ENCODE measurements at places on chromosomes 7 and 10. TPM values are rescaled to one million over a fixed set of nuclear protein-coding genes. Genes with fewer than 3 reads are reported as not detected.

Gene PDE6C
- not detected for total RNA-seq

Gene SDK1
- 4.2 TPM for total RNA-seq

Gene GHRHR
- not detected for total RNA-seq

Gene TFEC
- 1.8 TPM for total RNA-seq

Gene GPR85
- total RNA-seq: 1.3 TPM

Gene MOGAT3
- total RNA-seq: not detected

Gene EPHB6
- 15.7 TPM for total RNA-seq

Gene SLC29A4
- 8.2 TPM for total RNA-seq

Gene NEUROD6
- total RNA-seq: not detected

Gene RBP4
- 0.36 TPM for total RNA-seq

Gene MMRN2
- 0.27 TPM for total RNA-seq

Gene ATRNL1
- 15.8 TPM for total RNA-seq

Gene CLEC2L
- total RNA-seq: not detected

Gene JCAD
- total RNA-seq: 29.0 TPM

Gene ELAPOR2
- 25.2 TPM for total RNA-seq

Gene CPXM2
- 5.5 TPM for total RNA-seq

- DNase-seq: no peak
Measured at GRCh38 chr7:131141443-131141967, 186.2 kb upstream of the MKLN1 start.

- peak; percentile 52 for DNase-seq
Measured at GRCh38 chr10:97508342-97508741, 9.6 kb downstream of the UBTD1 start.

- DNase-seq: no peak
Measured at GRCh38 chr10:67784474-67784873, 53.5 kb downstream of the DNAJC12 start.

DNA sequence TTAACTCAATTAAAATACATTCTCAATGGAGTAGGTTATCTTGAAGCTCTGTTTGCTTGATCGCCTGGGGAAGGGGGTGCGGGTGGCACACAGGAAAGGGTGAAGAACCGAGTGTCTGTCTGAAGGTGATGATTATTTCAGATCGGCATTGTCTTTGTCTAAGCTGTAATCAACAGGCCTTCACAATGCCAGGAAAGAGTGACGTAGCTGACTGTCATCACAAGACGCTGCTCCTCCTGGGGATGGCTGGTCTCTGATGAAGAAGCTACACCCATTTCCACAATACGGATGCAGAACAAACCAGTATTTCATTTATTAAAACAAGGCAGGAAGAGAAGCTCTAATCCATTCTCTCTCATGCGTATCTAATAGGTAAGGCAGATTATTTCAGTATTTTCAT, 19.4 kb downstream of the JCAD start:
- DNase-seq: no peak

- DNase-seq: no peak
Measured at GRCh38 chr7:28889290-28889689, 68.8 kb downstream of the TRIL start.

- no peak for DNase-seq
Measured at GRCh38 chr7:39005036-39005435, 27.3 kb downstream of the POU6F2 start.

DNA sequence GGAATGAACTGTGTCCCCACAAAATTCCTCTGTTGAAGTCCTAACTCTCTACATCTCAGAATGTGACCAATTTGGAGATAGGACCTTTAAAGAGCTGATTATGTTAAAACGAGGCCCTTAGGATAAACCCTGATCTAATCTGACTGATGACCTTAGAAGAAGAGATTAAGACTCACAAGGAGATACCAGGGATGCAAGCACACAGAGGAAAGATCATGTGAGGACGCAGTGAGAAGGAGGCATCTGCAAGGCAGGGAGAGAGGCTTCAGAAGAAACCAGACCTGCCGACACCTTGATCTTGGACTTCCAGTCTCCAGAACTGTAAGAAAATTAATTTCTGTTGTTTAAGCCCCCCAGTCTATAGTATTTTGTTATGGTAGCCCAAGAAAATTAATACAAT, 94.9 kb upstream of the ZNF800 start:
- no peak for DNase-seq

DNA sequence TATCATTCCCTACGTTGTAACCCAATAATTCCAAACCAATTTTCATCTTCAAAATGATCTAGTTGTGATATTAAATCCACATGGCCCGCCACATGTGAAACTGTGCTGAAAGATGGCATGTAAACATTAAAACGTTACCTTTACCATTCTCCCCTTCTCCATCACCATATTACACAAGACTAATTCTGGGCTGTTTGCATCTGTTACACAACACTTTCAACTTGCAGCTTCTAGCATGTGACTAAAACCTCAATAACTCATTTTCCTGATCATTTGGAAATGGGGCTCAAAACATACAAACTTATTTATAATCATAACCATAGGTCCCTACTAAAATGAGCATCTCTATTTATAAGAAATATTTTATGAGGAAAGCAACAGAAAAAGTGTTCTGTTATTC, 4.7 kb downstream of the MTERF1 start:
- DNase-seq: no peak

- no peak for DNase-seq
Measured at GRCh38 chr7:949021-949934, 5.2 kb downstream of the ADAP1 start.

DNA sequence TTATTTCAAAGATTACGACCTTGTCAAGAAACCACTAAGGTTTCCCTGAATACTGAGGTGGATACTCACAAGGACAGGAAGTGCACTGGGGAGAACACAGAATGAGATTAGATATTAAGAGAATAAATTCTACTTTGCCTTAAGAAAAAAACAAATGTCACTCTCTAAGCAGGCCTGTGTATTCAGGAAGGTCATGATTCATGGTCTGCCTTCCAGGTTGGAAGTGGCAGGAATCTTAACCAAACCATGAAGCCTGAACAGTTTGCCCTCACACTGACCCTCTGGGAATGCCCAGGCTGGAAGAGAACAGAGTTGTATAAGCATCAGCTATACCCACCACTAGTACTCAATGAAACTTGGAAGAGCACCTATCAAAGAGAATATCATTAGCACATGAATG, 227.6 kb downstream of the DGKI start:
- no peak for DNase-seq

GRCh38 chr10:96013956-96014355, 29.4 kb upstream of the CCNJ start:
- DNase-seq: no peak

DNA sequence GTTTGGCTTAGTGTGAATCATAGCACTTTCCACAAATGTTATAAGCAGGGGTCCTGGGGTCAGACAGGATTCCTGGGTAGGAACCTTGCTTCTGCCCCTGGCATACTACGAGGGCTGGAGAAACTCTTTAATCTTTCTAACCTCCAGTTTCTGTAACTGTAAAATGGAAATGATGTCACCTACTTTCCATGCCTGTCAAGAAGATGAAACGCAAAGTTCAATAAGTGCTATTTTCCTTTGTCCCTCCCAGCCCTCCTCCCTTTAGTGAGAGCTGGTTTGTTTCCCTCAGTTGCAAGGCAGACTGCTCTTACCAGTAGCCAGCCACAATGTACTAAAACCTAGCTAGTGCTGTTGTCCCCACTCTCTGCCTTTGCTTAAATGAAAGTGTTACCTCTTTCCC, 117.1 kb upstream of the HPS1 start:
- no peak for DNase-seq

- DNase-seq: no peak
Measured at GRCh38 chr10:47260505-47261111, 39.4 kb upstream of the GDF10 start.

DNA sequence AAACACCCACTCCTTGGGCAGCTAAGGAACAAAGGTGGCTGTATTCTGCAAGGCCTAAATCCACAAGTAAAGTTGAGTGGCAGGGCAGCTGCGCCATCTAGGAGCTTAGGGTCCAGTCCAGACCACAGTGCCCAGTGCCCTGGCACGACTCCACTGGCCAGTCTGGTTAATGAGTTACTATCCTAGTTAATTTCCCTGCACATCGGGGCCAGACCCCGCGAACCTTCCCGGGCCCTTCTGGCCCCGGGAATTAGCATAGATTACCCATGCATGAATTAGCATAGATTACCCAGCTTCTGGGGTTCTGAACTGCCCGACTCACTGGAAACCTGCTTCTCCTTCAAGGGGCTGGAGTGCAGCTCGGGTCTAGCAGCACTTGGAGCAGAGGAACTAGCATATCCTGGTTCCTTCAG, 3.2 kb upstream of the EMX2 start:
- DNase-seq: no peak

- DNase-seq: peak; percentile 10
Measured at GRCh38 chr10:48399056-48399541, 92.6 kb downstream of the MAPK8 start.

GRCh38 chr10:75431180-75432111, at the start of gene LRMDA:
Gene LRMDA, plus strand, starts transcription at chr10:75431624.
- no peak for DNase-seq

DNA sequence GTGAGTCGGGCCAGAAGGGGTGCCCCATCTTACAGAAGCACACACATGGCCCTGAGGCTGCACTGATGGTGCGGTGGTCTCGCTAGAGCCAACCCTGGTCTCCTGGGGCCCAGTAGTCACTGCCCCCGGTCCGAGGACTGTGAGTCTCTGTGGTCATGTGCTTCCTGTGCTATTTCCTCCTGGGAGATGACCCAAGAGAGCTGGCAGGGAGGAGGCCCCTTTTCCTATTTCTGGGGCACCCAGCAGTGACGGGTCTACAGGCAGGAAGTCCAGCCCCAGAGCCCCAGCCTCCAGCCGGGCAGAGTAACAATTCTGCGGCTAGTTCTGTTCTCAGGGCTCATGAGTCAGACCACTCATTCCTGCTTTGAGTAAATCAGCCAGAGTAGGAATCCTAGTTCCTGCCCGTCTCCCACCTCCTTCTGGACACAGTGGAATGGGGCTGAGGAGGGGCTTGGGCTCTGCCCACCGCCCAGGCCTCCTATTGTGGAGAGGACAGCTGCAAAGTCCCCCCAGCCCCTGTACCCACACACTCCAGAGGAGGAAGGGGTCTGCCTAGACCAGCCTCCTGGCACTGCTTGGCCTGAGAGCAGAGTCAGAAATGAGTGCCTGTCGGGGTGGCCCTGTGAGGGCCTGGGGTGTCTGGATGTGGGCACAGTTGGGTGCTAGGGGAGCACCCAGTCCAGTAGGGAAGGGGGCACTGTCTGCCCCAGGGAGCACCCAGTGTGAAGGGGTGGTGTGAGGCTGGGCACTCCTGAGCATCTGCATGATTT, 80.5 kb upstream of the PPIF start:
- peak; percentile 91 for DNase-seq

GRCh38 chr7:16753932-16754855, 639 bp downstream of the TSPAN13 start:
- peak; percentile 29 for DNase-seq

DNA sequence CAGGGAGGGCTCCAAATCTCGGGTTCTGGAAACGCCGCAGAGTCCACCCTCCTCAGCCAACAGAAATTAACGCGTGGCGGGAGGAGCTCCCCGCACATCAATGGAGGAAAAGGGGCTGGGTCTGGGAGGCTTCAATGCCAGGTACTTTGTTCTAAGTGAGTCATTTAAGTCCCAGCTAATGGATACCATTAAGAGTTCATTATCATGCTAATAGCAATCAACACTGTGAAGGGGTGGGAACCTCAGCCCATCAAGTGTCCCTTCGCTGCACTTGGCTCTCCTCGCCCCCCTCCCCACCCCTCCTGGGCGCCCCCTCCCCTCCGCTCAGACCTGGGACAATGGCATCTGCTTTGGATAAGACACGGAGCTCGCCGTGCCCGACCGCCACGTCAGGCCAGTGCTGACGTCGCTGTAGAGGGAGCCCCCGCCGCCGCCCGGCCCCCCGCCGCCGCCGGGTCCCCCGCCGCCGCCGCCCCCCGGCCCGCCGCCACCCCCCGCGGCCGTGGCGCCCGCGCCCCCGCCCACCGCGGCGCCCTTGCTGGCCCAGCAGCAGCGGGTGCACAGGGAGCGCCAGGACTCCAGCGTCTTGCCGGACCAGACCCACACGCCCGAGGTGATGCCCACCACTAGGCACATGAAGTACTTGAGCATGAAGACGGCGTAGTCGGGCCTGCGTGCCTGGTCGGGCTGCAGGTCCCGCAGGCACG, 2.9 kb downstream of the FZD8 start:
- no peak for DNase-seq

DNA sequence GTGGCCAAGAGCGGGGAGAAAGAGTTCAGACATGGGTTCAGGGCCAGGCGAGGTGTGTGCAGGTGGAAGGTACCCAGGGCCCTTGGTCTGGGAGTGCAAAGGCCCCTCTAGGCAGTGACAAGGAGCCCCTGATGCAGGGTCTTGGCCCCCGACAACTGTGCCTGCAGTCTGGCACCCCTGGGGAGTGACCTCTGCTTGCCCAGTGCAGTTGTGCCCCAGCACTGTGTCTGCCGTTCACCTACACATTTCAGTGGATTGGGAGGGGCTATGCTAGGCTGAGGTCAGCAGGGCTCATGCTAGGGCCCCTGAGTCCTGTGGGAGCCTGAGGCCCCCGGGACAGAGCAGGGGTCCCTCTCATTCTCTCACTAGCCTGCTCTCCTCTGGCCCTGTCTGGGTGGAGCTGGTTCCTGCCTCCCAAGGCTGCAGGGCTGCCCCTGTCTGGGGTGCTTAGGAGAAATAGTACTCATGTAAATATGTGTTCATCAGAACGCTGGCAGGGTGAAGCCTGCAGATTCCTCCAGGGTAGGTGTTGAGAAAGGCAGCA, 550.4 kb downstream of the TCERG1L start:
- no peak for DNase-seq

GRCh38 chr10:77682393-77683087, 44.9 kb upstream of the KCNMA1 start:
- DNase-seq: no peak

GRCh38 chr10:73561192-73561591, 29.9 kb downstream of the USP54 start:
- no peak for DNase-seq

DNA sequence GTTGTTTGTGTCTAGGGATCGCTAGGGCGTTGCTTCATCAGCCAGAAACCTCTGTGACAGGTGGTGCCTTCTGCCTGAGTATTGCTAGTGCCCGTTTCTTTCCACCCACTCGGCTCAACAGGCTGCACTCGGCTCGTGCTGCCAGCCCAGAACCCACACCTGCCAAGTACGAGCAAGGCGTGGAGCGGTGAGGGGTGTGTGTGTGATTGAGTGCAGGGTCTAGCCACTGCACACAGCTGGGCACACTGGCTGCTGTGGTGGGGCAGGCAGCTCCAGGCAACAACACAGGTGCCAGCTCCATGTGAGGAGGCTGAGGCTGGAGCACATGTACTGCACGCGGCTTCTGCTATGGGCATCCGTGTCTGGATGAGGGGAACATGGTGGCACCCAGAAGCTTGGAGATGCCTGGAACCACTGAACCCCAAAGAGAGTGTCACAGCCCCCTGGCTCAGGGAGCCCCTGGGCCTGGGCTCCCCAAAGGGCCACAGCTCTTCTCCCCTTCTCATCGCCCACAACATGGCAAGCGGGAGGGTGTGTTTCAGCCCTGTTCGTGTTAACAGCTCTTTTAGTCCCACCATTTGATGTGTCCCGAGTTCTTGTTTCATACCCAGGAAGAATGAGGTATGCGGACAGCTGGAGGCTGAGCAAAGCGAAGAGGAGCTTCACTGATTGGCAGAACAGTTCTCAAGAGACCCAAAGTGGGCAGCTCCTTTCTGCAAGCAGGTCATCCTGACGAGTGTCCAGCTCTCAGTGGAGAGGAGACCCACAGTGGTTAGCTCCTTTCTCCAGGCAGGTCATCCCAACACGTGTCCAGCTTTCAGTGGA, 78.1 kb downstream of the HDAC9 start:
- DNase-seq: no peak

Measured in astrocyte (in vitro differentiated cells and primary cell).